Caki2 (cell line): ENCODE measurements at places on chromosomes 5 and 9.

DNA sequence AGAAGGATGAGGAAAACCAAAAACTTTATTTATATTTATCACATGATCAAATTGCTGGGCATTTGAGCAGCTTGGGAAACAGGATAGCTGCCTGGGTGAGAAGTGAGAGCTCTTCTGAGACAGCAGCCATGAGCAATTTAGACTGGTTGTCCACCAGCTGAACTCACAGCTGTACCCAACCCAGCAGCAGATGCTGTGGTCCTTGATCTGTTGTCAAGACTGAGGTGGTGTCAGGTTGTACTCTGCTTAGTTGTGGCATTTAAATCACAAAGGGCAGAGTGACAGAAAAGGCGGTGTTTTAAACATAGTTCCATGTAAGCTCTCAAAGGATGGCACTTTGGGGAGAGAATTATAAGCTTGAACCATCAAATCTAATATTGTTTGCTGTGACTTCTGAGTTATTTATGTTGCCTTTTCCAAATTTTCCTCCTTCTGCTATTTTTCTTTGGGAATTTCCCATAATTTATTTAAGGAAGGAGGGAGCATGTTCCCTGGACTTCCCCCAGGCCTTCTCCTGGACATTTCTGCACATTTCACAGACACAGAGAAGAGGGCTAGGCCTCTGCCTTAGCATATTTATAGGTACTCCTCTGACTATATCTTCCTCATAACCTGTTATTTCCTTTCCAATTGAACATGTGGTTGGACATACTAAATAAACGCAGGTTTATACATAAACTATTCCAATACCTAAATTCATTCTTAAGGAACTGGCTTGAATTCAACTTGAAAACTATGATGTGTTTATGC is 117.7 kb upstream of the FER start:
- DNase-seq: no peak

GRCh38 chr9:121358751-121359150 is 11.3 kb downstream of the STOM start:
- DNase-seq: no peak

DNA sequence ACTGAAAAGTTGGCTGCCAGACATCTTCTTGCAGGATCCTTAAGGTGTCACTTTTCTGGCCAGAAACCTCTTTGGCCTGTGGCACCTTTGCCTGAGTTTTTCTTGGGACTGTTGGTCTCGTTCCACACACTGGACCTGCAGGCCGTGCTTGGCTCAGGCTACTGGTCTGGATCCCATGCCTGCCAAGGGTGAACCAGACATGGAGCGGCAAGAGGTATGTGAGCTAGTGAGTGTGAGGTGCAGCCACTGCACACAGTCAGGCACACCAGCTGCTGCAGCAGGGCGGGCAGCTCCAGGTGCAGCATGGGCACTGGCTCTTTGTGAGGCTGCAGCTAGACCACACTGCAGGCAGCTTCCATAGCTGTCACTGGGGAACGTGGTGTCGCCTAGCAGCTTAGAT is 47.9 kb downstream of the NDUFAF2 start:
- no peak for DNase-seq

- no peak for DNase-seq
Measured at GRCh38 chr9:91734371-91734981, 215.6 kb downstream of the ROR2 start.

GRCh38 chr9:16867576-16868311 is 2.7 kb downstream of the BNC2 start:
- DNase-seq: no peak

DNA sequence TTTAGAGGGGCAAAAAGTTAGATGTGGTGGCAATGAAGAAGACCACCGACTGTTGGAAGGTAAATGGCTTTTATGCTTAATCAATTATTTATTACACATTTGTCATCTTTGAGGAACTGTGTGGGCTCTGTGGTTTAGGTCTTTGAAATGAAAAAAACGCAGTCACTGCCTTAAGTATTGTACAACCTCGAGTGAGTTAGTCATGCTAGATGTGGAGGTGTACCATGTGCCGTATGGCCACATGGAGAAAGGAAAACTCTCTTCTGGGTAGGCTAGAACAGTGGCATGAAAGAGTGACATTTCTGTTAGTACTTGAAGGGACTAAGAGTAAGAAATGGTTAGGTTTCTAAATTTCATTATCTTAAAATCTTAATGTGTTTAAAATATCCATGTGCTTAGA is 166.1 kb downstream of the HACD4 start:
- DNase-seq: no peak

- no peak for DNase-seq
Measured at GRCh38 chr9:116334546-116335150, 181.1 kb downstream of the PAPPA start.

DNA sequence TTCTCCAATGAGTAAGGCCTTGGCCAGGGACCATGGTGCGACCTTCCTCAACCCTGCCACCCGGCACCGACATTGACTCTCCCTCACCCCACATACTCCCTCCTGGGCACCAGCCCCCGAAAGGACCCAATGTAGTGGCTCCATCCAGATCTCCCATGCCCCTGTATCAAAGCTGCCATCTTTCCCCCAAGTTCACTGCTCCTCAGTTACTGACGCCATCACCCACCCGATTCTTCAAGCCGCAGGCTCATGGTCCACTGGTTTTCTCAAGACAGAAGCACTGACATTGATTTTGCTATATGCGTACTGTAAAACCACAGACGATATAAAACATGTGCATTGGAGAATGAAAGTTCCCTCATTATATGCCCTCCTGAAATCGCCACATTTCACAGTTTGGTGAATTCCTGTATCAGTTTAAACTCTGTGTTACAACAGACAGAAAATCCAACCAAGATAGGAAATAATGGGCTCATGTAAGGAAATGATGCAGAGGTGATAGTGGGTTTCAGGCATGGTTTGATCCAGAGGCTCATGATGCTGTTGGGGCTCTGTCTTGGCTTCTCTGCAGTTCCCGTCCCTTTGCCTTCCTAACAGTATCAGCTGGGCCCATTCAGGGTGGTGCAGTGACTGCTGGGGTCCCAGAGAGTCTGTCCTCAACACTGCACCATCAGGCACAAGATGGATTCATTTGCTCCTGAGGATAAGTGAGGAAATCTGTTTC is 207.3 kb upstream of the IER5L start:
- no peak for DNase-seq

DNA sequence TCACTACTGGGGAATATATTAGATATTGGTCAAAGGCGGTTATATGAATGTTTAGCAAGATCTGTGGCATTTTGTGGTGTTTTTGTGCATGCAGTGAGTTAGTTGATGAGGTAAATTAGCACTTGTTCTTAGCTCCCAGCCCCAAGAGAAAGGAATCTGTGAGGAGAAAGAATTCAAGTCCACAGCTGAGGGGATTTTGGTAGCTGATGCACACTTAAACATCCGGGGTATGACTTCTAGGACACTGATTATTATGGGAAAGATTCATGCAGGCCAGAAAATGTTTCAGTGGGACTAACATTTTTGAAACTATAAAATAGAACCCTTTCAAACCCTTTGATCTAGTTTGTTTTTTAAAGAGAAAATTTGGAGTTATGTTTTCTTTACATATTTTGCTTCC is 118.2 kb upstream of the RPS23 start:
- DNase-seq: no peak

GRCh38 chr9:105296445-105296844 is 52.0 kb downstream of the SLC44A1 start:
- no peak for DNase-seq

- no peak for DNase-seq
Measured at GRCh38 chr9:121050128-121050988, at the start of gene C5. TSS of gene C5 (minus strand) at chr9:121050275. CDS start at chr9:121050246, 29 bp downstream.

DNA sequence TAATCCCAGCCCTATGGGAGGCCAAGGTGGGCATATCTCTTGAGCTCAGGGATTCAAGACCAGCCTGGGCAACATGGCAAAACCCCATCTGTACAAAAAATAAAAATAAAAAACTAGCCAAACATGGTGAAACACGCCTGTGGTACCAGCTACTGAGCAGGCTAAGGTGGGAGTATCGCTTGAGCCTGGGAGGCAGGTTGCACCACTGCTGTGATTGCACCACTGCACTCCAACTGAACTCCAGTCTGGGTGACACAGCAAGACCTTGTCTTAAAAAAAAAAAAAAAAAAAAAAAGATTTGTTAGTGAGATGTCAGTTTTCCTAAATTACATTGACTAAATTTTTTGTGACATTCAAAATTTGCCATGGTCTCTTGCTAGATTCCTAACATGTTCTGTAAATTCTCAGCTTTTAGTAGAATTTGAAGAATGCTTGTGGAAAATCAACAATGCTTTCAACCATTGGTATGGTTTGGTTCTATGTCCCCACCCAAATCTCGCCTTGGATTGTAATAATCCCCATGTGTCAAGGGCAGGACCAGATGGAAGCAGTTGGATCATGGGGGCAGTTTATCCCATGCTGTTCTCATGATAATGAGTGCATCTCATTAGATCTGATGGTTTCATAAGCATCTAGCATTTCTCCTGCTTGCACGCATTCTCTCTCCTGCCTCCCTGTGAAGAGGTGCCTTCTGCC is 236.1 kb downstream of the ARRDC3 start:
- DNase-seq: no peak

DNA sequence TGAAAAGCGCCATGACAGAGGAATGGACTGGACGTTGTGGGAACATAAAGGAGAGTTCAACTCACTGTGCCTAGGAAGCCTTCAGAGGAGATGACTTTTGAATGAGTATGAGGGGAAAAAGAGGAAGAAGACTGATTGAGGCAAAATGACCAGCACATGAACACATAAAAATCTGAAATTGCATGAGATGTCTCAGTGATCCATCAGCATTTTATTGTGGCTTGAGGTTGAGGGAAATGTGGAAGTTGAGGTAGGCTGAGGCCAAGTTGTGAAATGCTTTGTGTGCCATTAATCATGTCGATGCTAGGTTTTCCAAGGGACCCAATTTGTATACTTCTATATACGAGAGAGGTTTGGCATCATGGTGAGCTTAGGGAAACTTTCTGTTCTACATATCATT is 140.9 kb upstream of the TLX3 start:
- DNase-seq: no peak

- peak; percentile 61 for DNase-seq
Measured at GRCh38 chr5:28430565-28431178, 1392.3 kb upstream of the CDH9 start.

DNA sequence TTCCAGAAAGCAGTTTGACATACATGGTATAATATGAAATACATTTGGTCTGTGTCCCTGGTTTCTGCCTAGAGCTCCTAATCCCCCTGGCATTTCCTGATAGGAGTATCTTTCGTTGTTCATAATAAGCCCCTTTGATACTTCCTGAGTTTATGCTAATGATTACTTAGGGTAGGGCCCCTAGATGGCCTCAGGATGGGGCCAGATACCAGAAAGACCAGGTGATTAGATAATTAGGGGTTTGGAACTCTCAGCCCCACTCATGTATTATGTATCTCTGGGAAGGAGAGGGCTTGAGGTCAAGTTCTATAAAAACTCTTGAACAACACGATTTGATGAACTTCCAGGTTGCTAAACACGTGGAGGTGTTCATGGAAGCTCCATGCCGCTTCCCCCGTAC is 163.3 kb upstream of the ZNF608 start:
- no peak for DNase-seq

GRCh38 chr9:87212605-87213021 is 265.3 kb upstream of the GAS1 start:
- peak; percentile 88 for DNase-seq

GRCh38 chr9:26477963-26478362 is 414.6 kb downstream of the CAAP1 start:
- DNase-seq: no peak

GRCh38 chr5:125551797-125552196 is 805.4 kb upstream of the ZNF608 start:
- no peak for DNase-seq

- DNase-seq: no peak
Measured at GRCh38 chr5:128633901-128634300, 95.9 kb upstream of the FBN2 start.

GRCh38 chr5:116498503-116499048 is 76.0 kb downstream of the SEMA6A start:
- no peak for DNase-seq

DNA sequence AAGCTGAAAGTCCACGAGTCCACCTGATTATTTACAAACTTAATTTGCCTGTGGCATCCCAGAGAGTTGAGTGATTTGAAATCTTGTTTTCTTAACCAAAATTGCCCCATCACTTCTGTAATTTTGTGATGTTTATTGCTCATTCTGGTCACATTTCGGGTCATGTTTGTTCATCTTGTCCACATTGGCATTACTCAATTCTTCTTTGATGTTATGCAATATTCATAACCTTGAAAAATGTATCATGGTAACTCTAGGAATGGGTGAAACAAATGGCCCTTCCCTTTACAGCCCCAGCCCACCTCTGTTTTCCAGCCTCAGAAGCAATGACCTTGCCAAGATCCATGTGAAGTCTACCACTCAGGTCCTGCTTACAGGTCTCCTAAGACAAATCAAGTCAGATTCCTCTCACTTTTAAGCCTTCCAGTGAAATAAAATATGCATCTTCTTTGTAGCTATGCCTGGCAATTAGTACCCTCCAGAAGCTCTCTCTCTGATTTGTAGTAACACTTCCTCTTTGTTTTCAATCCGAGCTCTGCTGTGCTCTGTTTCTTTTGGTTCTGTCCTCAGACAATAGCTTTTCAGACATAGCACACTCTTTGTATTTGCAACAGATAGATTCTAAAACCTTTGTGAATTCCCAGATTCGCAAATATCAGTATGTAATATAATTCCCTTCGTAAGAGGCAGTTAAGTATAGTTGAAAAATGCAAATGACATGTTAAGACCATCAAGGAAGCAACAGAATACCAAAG is 330.3 kb upstream of the IRX1 start:
- DNase-seq: no peak
